ENCODE measurements at places on chromosomes 4 and X.

- DNase-seq, result no peak
Observed at GRCh38 chr4:105619188-105619931, 66.9 kb downstream of the ARHGEF38 start.

GRCh38 chr4:164906368-164906767 lies 29.4 kb downstream of the APELA start:
- no peak for DNase-seq

GRCh38 chr4:2264481-2265041 lies 2.7 kb upstream of the MXD4 start:
- DNase-seq, result no peak

DNA sequence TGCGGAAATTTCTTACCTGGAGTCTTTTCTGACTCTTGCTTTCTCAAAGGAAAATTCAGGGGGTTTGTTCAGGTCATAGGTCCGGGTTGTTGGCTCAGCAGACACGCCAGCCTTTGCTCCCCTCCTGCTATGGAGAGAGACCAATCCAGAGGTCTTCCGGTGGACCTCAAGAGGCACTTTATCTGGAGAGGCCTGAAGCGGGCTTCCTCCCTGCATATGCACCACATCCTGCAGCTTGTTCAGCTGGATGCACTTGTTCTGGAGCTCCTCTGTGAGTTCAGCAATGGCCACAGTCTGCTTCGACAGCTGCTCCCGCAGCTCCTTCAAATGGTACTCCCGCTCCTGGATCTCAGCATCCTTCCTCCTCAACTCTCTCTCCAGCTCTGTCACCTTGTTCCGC lies 10.5 kb downstream of the PRKG2 start:
- no peak for DNase-seq

GRCh38 chrX:130299279-130300009 lies 30.7 kb upstream of the ZNF280C start:
- no peak for DNase-seq

- DNase-seq, result no peak
Observed at GRCh38 chr4:125677665-125678307, 363.0 kb downstream of the FAT4 start.

GRCh38 chrX:29422034-29422433 lies 793.3 kb upstream of the MAGEB2 start:
- DNase-seq, result no peak

DNA sequence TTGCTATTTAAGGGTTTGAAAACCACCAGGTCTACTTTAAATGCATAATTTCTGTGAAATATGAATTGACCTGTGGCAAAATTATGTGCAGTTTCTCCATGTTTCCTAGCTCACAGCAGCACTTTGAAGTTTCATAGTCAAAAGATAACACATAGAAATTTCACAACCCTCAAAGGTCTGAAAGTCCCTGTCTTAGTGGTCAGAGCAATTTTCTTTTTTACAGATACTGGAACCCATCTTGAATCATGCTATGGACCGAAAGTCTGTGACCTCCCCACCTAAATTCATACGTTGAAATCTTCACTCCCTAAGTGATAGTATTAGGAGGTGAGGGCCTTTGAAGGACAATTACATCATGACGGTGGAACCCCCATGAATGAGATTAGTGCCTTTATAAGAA lies 240.4 kb upstream of the BMP3 start:
- no peak for DNase-seq

DNA sequence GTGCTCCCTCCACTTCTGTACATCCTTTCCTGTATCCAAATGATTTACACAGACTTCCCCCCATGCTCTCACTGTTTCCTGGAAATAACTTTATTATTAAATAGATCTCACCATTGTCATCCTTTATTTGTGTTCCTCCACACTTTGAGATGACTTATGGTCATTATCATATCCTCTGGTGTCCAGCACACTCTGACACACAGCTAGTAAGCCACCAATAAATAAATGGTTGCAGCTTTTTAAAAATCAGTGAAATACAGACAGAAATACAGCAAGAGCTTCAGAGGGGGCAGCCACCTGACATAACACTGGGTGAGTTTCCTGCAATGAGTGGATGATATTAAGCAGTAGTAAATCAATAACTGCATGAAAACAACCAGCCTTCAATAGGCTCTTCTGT lies 2036.4 kb upstream of the AGA start:
- DNase-seq, result no peak

DNA sequence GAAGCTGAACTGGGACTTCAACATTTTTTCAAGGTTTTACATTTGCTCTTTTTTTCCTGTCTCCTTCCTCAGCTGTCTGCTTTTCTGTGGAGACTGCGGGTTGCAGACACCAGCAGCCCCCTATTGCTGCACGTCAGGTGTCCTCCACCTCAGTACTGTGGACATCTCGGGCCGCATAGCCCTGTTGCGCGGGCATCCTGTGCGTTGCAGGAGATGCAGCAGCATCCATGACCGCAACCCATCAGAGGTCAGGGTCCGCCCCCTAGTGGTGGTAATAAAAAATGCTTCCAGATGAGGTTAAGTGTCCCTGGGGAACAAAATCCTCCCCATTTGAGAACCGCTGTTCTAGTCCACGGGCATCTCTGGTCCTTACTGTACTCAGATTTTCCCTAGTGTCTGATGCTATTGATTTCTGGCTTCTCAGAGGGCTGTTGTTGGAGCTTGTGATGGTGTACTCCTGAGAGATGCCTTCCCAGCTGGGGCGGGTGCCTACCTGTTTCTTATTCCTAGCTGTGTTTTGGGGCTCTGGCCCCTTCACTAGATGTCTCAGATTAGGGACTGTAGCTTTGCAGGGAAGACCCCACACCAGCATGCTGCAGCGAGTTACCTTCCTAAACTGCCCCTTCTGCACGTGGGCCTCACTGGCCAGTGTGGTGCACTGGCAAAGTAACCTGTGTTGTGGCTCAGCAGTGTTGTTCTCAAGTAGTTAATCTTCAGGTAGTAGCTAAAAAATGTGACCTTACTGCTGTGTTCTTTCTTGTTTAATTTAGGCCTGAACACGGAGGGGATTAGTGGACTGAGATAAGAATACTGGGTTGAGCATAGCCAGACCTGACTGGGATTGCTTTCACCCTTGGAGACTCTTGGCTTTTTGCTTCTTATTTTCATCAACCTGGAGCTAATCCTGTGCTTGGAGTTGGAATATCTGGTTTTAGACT lies 28.2 kb downstream of the NSD2 start:
- peak; percentile 34 for DNase-seq

- DNase-seq, result no peak
Observed at GRCh38 chrX:115679460-115679859, 118.5 kb downstream of the PLS3 start.

DNA sequence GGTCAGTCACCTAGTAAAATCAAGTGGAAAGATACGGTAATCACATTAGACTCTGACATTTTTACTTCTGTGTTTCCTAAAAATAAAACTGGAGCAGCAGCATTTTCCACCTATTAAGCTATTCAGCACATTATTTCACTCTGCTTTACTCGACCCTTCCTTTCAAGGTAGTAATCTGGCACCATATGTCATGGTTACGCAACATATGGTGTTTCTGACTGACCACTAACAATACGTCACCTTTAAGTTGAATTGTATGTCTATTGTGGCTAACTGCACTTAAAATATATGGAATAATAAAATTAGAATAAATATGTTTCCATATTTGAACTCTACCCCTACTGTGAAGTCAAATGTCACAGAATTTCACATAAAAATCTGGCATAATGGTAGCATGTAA lies 168.8 kb downstream of the CDS1 start:
- DNase-seq, result no peak

All from fibroblast of skin of left biceps (primary cell).